ENCODE measurements at places on chromosomes 12 and 14.

GRCh38 chr12:4108803-4109345 is 164.7 kb upstream of the CCND2 start:
- no peak for DNase-seq

- DNase-seq = no peak
Measured at GRCh38 chr12:49662998-49663843, 39.9 kb downstream of the PRPF40B start.

DNA sequence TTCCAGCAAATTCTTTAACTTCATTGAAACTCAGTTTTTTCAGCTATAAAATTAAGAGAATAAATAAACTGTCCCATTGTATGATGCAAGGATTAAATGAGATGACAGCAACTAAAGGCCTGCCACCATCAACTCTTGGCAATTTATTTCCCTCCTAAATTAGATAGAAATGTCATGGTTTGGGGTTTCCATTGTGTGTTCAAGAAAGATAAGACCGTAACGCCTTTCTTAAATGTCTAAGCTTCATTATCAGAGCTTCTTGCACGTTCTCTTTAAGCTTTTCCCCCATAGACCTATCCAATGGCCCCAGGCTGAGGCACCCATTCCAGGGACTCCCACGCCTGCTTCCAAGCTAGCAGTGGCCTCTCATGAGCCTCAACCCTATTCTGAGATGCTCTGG is 281.9 kb downstream of the CACNA1C start:
- DNase-seq = no peak

DNA sequence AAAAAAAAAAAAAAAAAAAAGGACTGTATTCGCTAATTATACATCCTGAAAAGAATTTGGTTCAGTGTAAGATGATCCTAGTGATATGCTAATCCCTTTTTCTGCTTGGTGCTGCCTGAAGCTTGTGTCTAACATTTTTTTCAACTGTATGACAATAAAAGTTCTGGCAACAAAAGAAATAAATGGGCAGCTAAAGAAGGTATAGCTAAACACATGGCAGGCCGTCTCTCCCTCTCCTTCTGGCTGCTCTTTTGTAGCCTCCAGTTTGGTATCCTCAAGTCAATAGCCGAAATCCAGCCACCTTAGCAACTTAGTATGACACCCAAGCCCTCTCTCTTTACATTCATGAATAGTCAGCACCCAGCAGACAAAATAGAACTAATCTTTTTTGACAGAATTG is 198.3 kb upstream of the OTX2 start:
- DNase-seq = no peak

DNA sequence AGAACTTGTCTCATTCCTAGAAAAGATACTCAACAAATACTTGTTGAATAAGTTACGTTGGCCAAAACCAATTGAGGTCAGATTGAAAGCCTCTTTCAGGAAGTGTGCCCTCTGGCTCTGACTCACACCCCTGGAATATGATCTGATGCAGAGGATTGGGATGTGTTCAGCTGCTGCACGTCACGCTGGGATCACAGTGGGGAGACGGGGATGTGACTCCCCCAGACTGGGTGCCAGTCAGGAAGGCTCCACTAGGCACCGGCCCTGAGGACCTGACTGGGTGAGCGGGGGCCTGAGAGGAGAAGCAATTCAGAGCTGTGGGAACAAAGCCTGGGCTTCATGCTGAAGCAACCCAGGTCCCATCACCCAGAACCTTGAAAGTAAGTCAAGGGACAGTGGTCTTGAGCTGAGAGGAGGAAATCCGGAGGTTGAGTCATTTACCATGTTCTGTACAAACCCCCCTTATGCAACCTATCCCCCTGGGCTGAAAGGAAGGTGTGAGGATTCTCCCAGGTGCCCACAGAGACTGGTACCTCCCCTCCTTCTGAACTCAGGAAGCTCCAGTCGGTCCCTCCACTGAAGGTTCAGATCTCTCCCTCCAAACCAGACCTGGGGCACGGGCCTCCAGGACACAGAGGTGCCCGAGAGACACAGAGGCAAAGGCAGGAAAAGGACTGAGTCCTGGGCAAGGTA is 3.9 kb downstream of the CEBPE start:
- no peak for DNase-seq

DNA sequence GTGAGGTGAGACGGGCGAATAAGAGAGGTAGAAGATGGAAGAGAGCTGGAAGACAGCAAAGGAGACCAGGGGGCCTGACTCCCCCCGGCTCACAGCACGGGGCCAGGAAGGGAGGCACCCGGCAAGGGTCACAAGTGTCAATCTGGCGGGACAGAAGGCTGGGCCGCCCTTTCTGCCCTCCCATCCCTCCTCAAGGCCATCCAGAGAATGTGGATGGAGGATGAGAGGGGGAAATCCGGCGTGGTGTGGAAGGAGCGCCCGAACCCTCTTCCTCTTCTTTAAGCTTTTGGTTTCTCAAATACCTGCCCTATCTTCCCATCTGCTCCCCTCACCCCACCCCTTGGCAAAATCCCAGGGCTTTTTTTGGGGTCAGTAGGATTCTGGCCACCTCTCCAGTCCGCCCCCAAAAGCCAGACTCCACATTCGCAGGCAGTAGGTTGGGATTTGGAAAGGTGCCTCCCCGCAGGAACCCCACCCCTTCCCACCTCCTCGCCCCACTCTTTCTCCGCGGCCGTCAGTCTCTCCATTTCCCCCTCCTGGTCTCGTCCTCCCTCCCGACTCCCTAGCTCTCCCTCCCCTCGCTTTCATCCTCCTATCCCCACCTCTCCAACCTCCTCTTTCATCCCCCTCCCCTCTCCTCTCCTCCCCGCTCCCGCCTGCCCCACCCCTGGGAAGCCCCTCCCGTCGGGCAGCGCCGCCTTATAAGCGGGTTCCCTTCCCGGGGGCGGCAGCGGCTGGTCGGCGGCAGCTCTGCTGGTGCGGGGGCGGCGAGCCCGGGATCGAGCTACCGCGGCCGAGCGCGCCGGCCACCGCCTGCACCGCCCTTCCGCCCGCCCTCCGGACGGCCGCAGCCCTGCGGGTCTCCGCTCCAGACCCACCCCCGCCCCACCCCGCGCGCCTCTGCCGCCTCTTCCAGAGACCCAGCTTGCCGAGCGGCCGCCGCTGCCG is at the start of gene PTMS:
PTMS (plus strand) TSS at position 730 of the 948 bp plus-strand sequence. CDS start 343 bp downstream, outside the sequence.
- DNase-seq = peak; percentile 70

DNA sequence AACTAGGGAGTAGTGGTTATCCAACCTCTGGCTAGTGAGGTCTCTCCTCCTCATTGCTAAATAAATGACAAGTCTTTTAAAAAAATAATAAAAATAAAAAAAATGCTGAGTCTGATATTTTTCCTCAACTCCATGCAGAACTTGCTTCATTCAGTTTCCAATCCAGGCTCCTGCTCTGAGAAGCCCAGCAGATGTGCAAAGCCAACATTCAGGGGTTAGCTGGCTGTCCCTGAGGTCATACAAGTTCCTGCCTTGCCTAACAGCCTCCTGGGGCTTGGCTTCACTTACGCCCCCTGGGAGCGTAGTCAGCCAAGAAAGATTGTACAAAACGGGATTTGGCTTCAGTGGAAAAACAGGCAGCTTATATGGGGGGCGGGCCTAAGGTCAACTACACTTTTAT is 23.3 kb downstream of the RTRAF start:
- DNase-seq = no peak

DNA sequence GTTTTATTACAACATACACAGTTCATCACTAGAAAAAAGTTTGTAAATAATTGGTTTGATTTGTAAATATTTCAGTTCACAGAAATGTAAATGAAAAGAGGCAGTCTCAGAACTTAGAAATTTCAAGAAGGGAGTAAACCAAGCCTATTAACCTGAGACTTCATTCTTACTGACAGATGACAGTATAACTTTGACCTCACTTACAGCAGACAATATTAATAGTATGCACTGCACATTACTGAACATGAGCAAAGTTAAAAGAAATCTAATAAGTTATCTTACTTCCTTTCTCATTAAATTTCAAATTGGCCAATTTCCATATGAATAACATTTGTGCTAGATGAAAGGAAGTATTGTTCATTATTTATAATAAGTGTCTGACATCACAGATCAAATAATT is 235.8 kb downstream of the SLC6A15 start:
- DNase-seq = no peak

- DNase-seq = no peak
Measured at GRCh38 chr12:39905152-39905551, 200.7 kb downstream of the SLC2A13 start.

DNA sequence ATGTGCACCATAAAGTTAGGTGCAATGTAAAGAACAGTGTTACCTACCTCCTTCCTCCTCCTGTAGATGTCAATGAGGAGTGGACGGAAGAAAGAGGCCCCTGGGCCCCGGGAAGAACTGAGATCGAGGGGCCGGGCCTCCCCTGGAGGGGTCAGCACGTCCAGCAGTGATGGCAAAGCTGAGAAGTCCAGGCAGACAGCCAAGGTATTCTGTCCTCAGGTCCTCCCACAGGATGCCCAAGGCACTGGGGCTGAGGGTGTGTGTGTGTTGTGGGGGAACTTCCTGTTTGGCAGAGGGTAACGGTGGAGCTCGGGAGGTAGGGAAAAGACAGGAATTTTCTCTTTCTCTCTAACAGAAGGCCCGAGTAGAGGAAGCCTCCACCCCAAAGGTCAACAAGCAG is 6.4 kb downstream of the ATN1 start:
- no peak for DNase-seq

- DNase-seq = no peak
Measured at GRCh38 chr14:102754370-102755262, 22.6 kb upstream of the TRAF3 start.

DNA sequence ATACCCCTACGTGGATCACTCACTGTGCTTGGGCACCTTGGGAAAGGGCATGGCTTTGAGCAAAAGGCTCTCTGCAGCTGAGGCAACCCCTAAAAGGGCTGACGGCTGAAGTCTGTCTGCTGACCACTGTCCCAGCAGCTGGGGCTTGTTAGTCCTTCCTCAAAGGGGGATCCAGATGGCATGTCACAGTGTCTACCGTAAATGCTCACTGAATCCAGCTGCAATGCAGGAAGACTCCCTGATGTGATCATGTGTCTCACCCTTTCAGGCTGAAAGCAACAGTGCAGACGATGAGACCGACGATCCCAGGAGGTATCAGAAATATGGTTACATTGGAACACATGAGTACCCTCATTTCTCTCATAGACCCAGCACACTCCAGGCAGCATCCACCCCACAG is 12.4 kb downstream of the OAS1 start:
- DNase-seq = no peak

DNA sequence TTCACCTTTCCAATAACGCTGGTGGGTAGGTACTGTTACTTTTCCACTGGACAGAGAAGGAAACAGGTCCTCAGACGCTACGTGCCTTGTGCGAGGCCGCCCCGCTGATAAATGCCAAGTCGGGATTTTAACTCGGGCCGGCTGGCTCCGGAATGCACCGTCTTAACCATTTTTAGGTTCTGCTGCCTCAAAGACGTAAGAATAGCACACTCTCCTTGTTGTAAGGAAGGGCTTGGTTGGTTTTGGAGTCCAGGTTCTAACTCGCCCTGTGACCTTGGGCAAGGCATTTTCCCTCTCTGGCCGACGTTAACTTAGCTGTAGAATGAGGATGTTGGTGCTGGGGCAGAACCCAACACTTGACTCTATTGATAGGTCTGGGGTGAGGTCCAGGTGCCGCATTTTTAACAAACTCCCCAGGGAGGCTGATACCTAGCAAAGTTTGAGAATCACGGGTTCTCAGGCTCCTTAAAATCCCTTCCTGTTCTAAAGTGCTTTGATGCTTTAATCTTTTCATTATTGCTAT is 814 bp downstream of the ANKRD13A start:
- DNase-seq = no peak

DNA sequence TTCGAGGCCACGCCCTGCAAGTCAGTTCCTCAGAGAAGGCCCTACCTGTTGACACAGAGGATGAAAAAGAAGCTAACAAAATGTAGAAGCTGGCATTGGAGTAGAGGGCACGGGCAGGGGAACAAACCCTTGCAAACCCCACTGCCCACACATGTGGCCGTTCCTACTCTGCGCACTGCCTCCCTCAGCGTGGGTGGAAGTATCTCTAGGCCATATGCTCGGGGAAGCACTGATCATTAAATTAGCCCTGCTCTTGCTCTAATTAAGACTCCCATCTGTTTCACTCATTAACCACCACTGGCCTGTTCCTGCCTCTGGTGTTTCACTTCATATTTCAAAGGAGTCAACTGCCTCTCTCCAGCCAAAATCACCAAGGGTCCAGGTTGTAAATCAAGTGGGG is 201.2 kb upstream of the SFSWAP start:
- DNase-seq = no peak

GRCh38 chr12:116558280-116559161 is 660 bp upstream of the MAP1LC3B2 start:
- no peak for DNase-seq

DNA sequence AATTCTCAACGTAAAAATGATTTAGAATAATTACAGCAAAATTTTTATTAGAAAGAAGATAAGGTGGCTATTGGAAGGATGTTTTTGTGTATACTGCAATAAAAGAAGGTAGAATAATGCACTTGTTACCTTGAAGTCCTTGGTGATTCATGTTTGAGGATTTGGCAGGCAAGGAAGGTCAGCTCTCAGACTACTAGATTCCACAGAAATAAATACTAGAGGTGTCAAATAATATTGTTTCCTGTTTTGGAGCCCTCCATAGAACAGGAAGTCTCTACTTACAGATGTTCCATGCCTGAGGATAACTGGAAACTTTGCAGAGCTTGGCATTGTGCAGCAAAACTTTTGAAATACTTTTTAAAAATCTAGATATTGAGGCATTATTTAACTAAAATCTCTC is 284.3 kb upstream of the SYT1 start:
- no peak for DNase-seq

GRCh38 chr14:105146181-105146975 is 22.2 kb downstream of the JAG2 start:
- no peak for DNase-seq

GRCh38 chr14:76695263-76695920 is 65.9 kb upstream of the VASH1 start:
- no peak for DNase-seq

GRCh38 chr12:121223292-121224285 is 13.7 kb downstream of the P2RX4 start:
- DNase-seq = no peak

DNA sequence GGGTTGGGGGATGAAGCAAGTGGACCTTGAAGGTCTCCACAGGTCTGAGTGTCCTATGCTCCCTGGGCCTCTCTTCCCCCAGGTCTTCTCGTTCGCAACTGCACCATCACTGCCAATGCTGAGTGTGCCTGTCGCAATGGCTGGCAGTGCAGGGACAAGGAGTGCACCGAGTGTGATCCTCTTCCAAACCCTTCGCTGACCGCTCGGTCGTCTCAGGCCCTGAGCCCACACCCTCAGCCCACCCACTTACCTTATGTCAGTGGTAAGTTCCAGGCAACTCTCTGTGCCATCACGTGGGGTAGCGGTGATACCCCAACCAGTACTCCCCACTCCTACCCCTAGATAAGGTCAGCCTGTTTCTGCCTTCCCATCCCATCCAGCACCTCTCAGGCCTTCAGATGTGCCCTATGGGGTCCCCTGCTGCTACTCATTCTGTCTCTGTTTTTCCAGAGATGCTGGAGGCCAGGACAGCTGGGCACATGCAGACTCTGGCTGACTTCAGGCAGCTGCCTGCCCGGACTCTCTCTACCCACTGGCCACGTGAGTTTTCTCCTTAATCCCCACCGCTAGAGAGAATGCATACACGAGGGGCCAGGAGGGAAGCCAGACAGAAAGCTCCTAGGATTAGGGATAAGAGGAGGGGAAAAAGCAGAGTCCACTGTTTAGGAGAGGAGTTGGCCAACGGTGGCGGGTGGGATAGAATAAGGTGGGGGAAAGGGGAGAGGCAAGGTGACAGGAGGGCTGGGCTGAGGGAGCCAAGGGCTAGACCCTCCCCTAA is 1.6 kb upstream of the TAPBPL start:
- DNase-seq = no peak

GRCh38 chr14:77498120-77498979 is at the start of gene ISM2:
Gene ISM2, minus strand, starts transcription at chr14:77498816. Its CDS starts 23 bp downstream, at chr14:77498793.
- peak; percentile 45 for DNase-seq

Measured in progenitor cell of endocrine pancreas (in vitro differentiated cells).